Neural progenitor cell (in vitro differentiated cells): ENCODE measurements at places on chromosomes 6 and 20. TPM values are rescaled to one million over a fixed set of nuclear protein-coding genes. Genes with fewer than 3 reads are reported as not detected.
A peak's percentile ranks its signal among the peaks of the same experiment; 100 is the strongest.

Gene ME1
- total RNA-seq: 2.0 and 2.8 TPM in 2 replicates

Gene ADGRF4
- not detected in 2 replicates for total RNA-seq

Gene ABHD16B
- not detected in 2 replicates for total RNA-seq

Gene SOX18
- total RNA-seq: not detected in 2 replicates

- DNase-seq: no peak
Observed at GRCh38 chr6:7819431-7820015, 91.1 kb downstream of the TXNDC5 start.

GRCh38 chr20:62293111-62293784 lies 9.5 kb upstream of the ADRM1 start:
- DNase-seq: peak; percentile 20

DNA sequence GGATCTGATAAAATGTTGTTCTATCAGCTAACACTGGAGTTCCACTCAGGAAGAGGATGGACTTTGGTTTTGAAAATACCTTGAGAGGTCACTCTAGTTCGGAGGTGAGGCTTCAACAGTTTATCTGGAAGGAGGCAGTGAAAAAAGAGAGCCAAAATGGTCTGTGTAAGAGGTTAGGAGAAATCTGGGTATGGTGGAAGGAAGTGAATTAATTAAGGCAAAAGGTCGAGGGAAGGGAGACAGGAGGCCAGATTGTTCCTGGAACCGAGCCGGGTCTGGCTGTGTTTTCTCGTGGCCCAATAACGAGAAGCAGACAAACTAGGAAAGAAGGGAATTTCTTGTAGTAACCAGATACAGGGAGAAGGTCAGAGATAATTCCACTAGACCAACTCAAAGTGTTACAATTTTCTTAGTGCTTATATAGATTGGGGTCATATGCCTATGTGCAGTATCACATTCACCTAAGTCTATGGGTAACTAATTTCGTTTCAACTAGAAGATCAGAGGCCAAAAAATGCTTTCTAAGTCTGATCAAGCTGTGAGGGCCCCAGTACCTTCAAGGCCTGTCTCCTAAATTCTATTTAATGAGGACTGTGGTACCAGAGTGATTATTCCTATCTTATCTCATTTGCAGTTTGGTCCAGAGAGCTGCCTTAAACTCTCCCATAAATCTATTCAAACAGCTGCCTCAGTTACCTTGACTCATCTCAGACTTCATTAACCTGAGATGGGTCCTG lies 96.0 kb upstream of the SNX9 start:
- DNase-seq: no peak

DNA sequence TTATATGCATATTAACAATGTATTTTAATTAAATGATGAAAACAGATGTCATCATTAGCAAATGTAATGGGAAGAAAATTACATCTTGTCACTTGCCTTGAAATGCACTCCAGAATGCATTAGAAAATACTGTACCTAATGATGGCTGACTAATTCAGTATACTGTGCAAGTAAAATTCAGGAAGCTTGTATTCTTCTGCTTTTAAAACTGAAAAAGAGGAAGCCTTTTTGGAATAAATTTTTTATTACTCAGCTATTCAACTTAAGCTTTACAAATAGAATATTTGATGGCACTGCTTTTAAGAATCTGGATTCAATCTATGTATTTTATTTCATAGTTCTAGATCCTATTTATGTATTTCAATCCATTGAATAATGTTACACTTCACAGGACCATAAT lies 195.5 kb downstream of the RIMS1 start:
- no peak for DNase-seq
